ENCODE measurements at places on chromosomes 4 and X.

DNA sequence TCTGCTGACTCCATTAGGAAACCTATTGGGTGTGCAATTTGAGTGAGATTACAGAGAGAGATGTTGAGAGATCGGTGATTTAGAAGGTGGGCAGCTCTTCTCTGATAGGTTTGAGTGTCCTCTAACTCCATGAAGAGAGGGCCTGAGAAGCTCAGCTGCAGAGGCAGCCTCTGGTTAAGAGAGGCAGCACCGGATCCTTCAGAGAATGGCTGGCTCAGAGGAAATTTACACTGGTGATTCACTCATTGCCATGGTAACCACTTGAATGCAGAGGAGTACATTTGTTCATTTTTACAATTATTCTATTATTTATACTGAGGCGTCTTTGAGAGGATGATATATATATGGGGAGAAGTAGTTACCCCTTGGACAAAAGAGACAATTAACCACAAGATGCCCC lies 171.7 kb downstream of the PDGFRA start:
- DNase-seq = no peak

DNA sequence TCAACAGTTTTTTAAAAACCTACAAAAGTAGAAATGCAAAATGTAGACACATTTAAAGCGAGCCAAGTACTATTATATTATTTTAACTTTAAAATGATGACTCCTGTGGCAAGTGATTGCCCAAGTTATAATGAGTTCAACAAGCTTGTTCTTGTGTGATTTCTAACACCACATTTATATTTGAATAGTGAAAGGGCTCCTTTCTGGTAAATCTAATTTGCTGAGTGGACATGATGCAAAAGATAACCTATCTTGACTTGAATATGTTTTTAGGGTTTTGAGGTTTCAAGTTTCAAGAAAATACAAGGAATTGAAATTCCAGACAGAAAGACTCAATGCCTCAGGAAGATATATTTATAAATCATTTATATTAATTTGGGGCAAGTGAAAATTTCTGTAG lies 1.1 kb upstream of the EPGN start:
- no peak for DNase-seq

DNA sequence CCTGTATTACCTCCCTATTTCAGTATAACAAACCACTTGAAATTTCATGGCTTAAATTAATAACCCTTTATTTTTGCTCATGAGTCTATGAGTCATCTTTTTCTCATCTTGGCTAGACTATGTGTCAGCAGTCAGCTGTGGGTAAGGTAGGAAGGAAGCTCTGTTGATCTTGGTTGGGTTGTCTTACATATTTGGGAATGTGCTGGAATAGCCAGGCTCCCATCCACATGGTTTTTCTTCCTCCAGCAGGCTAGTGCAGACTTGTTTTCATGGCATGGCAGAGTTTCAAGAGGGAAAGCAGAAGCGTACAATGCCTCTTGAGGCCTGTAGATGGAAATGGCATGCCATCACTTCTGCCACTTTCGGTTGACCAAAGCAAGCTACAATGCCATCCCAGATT lies 89.7 kb downstream of the LINC00632 start:
- DNase-seq = no peak

DNA sequence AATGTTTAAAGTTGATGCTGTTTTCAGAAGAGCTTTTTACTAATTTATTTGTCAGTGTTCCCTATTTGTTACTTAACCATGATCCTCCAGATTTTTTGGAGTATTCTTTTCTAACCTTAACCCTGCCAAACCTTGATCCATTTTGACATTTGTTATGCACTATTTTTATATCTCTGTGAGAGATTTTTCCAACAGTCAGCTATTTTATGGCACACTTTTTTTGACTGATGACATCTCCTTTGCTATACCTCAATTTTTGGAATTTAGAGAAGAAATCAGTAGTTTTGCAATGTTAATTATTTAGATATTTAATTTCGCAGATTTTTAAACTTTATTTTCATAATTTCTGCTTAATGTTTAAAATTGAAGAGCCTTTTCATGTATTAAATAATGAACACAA lies 66.0 kb downstream of the CPEB2 start:
- no peak for DNase-seq

- DNase-seq = no peak
These were observed 106.0 kb downstream of the LRBA start for GRCh38 chr4:150909116-150909515.

DNA sequence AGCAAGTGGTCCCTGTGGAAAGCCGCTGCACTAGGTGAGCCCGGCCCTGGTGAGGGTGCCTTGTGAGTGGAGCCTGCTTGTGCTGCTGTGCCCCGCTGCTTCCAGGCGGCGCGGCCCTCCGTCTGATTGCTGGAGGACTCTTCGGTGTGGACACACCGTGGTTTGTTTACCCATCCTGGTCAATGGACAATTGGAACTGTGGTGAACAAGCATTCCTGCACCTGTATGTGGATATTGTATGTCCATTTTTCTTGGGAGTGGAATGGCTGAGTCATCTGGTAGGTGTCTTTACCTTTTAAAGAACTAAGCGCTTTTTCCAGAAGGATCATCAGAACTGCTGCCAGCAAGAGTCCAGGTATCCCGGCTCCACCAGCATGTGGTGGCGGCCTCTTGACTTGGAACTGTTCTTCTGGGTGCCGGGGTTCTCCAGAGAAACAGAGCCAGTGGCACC lies 15.6 kb downstream of the MAEA start:
- no peak for DNase-seq

GRCh38 chr4:61198686-61199085 lies 1.4 kb upstream of the ADGRL3 start:
- DNase-seq = no peak

- DNase-seq = no peak
These were observed 79.8 kb downstream of the SPANXN3 start for GRCh38 chrX:143437439-143437838.

DNA sequence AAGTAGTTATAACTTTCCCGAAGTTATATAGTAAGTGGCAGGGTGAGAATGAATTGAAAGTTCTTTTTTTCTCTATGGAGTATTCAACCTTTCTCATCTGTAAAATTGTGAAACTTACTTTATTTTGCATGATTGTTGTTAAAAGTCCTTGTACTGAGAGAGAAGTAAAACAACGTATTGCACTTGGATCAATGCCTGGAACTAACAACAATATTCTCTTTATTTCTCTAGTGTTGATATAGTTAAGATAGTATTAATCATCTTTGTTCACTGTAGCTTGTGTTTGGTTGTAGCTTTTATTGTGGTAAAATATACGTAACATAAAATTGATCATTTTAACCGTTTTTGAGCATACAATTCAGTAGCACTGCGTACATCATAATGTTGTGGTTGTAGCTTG lies 48.7 kb downstream of the STIM2 start:
- DNase-seq = no peak

GRCh38 chr4:98773638-98774037 lies 115.2 kb upstream of the TSPAN5 start:
- DNase-seq = no peak

GRCh38 chr4:120865985-120866384 lies 56.5 kb downstream of the PRDM5 start:
- DNase-seq = peak; percentile 40

DNA sequence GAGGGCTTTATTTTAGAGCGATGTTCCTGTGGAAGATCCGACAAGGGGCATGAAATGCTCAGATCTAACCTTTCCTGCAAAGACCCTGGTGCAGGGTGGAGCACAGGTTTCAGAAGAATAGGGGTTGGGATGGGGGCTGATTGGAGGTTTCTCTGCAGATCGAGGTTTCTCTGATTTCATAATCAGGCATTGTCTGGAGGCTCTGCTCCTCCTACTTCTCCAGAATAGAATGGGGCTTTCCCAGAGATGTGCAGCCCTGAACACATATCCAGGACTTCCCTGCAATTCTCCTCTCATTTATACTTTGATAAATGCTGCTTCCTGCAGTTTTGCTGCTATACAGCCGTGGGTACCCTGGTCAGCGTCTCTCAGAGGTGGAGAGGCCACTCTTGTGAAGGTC lies 397.6 kb upstream of the BOD1L1 start:
- no peak for DNase-seq

DNA sequence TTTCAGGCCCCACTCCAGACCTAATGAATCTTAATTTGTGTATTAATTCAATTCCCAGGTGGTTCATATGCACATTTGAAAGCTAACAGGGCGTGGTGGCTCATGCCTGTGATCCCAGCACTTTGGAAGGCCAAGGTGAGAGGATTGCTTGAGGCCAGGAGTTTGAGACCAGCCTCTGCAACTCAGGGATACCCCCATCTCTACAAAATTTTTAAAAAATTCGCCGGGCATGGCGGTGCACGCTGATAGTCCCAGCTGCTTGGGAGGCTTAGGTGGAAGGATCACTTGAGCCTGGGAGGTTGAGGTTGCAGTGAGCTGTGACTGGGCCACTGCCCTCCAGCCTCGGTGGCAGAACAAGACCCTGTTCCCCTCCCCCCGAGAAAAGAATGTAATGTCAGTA lies 31.2 kb downstream of the ADD1 start:
- DNase-seq = no peak

GRCh38 chr4:10620935-10621488 lies 63.6 kb downstream of the CLNK start:
- no peak for DNase-seq

DNA sequence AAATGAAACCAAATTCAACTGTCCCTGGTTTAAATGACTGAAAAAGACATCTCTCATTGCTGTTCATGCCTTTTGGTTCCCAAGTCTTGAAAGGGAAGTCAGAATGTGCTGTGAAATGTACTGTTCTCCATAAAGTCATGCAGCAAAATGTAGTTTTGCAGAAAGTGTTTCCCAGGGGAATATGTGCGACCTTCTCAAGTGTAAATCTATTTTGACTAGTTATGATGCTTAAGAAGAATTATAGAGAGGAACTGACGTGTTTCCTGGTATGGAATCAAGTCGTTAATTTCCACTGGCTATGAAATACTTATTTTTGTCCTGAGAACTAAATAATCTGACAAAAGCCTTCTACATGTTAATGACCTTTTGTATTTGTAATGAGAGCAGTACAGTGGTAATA lies 223.1 kb downstream of the CLCN4 start:
- no peak for DNase-seq

DNA sequence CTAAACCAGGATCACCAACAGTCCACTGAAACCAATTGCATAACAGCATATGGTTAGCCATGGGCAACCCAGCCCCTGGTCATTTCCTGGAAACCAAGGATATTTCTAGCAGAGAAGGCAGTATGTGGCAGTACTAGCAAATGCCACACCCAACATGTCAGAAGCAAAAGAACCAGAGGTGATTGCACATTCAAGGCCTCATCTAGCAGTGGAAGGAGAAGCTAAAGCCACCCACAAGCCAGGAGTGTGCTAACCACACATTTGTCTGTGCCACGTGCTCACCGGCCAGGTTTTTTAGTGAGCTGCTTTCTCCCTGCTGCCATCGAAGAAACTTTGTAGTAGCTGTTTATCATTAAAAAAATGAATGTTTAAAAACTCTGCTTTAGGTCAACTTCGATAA lies 42.0 kb downstream of the TEC start:
- no peak for DNase-seq

- no peak for DNase-seq
These were observed 85.7 kb upstream of the TENT5D start for GRCh38 chrX:80334583-80334982.

DNA sequence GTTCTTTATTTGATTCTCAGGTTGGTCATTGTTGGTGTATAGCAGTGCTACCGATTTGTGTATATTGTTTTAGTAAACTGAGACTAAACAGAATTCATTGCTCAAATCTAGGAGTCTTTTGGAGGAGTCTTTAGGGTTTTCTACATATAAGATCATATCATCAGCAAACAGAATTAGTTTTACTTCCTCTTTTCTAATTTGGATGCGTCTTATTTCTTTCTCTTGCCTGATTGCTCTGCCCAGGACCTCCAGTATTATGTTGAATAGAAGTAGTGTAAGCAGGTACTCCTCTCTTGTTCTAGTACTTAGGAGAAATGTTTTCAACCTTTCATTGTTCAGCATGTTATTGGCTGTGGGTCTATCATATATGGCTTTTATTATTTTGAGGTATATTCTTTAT lies 92.6 kb downstream of the IQCM start:
- no peak for DNase-seq

GRCh38 chr4:177573507-177573906 lies 131.3 kb upstream of the AGA start:
- no peak for DNase-seq

DNA sequence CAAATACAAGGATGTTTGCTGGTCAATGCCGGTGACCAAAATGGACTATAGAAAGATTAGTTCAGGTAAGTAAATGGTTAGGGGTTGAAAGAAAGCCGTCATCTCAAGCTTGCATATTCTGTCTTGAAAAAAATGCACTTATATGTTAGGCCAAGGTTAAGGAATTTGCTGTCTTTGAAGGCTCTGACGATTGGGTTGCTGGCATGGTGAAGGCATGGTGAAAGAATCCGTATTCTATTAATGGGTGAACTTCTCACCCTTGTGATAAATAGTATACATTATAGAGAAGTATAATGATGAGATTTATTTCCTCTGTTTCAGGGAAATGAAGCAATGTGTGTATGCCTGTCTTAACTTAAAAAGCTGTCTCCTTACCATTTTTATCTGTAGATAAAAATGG lies 132.6 kb downstream of the ADGRL3 start:
- no peak for DNase-seq

GRCh38 chrX:26597981-26598380 lies 382.0 kb downstream of the MAGEB5 start:
- DNase-seq = no peak

GRCh38 chr4:174358829-174359228 lies 75.1 kb downstream of the CEP44 start:
- no peak for DNase-seq

GRCh38 chr4:182325848-182326255 lies 82.7 kb downstream of the TENM3 start:
- DNase-seq = no peak

DNA sequence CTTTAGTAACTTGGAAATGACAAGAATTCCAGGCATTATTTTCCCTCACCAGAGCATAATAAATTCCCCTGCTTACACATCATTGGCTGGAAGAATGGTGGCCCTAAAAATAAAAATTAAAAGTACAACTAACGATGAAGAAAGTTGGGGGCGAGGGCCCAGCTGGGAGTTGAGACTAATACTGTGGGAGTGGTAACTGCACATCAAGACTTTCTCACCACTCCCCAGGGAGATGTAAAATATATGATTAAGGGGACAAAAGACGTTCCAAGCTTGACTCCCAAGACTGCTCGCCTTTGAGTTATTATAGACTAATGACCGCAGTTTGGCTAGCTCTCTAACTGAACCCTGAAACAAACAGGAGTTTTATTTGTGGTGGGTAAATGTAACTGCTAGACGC lies 30.0 kb downstream of the SMIM31 start:
- no peak for DNase-seq

DNA sequence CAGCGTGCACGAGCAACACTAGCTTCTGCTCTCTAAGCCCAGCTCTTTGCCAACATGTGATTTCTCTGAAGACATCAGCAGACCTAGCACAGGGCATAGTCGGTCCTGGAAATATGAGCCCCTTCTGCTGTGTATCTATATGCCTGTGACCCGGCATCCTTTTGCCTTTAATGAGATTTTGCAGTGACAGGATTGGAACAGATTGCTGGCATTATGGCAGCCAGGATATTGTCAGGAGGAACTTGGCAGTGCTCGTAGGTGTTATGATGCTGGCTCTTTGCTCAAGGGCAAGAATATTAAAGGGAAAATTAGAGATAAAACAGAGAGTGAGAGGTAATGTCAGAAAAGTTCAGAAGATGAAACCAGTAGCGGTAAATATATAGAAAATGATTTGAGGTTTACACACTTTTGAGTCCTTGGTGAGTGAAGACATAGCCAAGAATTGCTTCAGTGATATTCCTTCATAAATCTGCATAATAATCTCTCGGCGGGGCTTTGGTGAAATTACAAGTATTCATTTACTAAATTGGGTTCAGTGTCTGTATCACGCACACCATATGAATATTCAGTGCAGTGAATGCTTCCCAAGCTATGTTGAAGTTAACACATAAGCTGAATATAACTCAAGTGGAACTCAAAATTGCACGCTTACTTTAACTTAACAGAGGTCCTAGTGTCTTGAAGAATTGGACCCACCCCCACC lies 502.1 kb upstream of the NR3C2 start:
- no peak for DNase-seq
